Immature natural killer cell (primary cell): ENCODE measurements at places on chromosomes 5 and 9. TPM values are rescaled to one million over a fixed set of nuclear protein-coding genes. Genes with fewer than 3 reads are reported as not detected.

PCDHAC2 gene
- not detected for polyA plus RNA-seq

MRPS2 gene
- 28.6 TPM for polyA plus RNA-seq

SHISAL2B gene
- polyA plus RNA-seq = not detected

GRCh38 chr9:89606624-89607311 is 2.0 kb downstream of the GADD45G start:
- DNase-seq = no peak

- DNase-seq = no peak
Measured at GRCh38 chr5:155620821-155621410, 607.4 kb downstream of the KIF4B start.
